Fibroblast of villous mesenchyme (primary cell): ENCODE measurements at places on chromosomes 12 and 14. TPM values are rescaled to one million over a fixed set of nuclear protein-coding genes. Genes with fewer than 3 reads are reported as not detected.

Gene KRT72
- total RNA-seq: not detected in 2 replicates

Gene PLEKHH1
- 0.43 and 0.64 TPM in 2 replicates for total RNA-seq

Gene ZBTB42
- 3.5 and 4.3 TPM in 2 replicates for total RNA-seq

Gene IL26
- total RNA-seq: not detected in 2 replicates

Gene IL31
- not detected in 2 replicates for total RNA-seq

Gene ARHGEF25
- total RNA-seq: 28.0 and 48.4 TPM in 2 replicates

Gene CHFR
- total RNA-seq: 48.8 and 51.9 TPM in 2 replicates

Gene NRXN3
- total RNA-seq: 5.5 and 7.3 TPM in 2 replicates

Gene PTPRB
- 0.43 and 0.97 TPM in 2 replicates for total RNA-seq

Gene ANO4
- total RNA-seq: 8.4 and 13.8 TPM in 2 replicates

Gene GPR84
- not detected in 2 replicates for total RNA-seq

Gene CHD8
- total RNA-seq: 59.3 and 85.1 TPM in 2 replicates

Gene KRT76
- total RNA-seq: not detected in 2 replicates

Gene GTF2H3
- total RNA-seq: 33.5 and 47.1 TPM in 2 replicates

Gene IL22
- not detected in 2 replicates for total RNA-seq

Gene ZDHHC22
- not detected in 2 replicates for total RNA-seq

Gene CACNA2D4
- total RNA-seq: 0.97 and 1.7 TPM in 2 replicates

Gene CCDC198
- not detected in 2 replicates for total RNA-seq

Gene ACVRL1
- total RNA-seq: 10.8 and 18.0 TPM in 2 replicates

Gene KCNA5
- not detected in 2 replicates for total RNA-seq

Gene PLEKHG3
- 8.7 and 11.2 TPM in 2 replicates for total RNA-seq

Gene INHBC
- under 0.01 TPM in 1 of 2 replicates, not detected in the other for total RNA-seq

Gene CD4
- total RNA-seq: 1.7 and 1.9 TPM in 2 replicates

Gene GIT2
- total RNA-seq: 42.5 and 54.4 TPM in 2 replicates

Gene MTHFD1
- 30.9 and 53.1 TPM in 2 replicates for total RNA-seq

Gene CCDC196
- total RNA-seq: not detected in 2 replicates
